ENCODE measurements at places on chromosomes 2 and 18.

- DNase-seq: no peak
Measured at GRCh38 chr18:10010611-10011015, 96.8 kb downstream of the VAPA start.

GRCh38 chr2:190812506-190813294 is 67.9 kb upstream of the GLS start:
- no peak for DNase-seq

DNA sequence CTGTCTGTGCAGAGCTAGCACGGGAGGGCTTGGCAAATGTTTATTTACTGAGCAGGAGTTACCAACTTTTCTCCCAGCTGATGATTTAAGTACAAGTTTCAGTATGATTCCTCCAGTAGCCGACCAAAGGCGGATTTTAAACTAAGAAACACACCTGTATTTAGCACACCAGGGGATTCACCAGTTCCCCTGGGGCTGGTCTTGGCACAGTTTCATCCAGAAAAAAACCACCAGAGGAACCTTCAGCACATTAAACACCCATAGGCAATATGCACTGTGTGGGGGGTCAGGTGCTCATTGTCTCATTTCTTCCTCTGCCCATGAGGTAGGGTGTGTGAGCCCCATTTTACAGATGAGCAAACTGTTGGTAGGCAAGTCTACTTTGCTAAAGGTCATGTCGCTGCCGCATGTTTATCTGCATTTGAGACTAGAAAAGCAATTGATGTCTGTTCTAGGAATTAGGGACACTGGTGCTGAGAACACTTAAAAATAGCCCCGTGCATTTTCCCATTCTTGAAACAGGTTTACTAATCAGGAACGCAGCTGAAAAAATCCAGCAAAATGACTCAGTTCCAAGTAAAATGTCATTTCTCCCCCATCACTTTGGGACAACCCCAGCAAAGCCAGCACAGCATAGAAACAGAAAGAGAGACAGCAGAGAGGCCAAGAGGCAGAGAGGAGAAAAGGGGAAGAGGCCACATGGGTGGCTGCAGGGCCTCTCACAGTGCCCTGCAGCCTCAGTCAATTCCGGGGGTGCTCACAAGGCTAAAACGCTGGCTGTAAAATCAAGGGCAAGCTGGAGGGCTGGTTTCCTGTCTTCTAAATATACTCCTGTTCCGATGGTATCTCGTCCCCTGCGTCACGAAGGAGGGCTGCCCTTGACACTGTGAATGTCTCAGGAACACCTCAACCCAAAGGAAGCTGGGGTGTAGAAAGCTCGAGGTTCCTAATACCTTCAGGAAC is 166.8 kb upstream of the ID2 start:
- DNase-seq: peak; percentile 77

DNA sequence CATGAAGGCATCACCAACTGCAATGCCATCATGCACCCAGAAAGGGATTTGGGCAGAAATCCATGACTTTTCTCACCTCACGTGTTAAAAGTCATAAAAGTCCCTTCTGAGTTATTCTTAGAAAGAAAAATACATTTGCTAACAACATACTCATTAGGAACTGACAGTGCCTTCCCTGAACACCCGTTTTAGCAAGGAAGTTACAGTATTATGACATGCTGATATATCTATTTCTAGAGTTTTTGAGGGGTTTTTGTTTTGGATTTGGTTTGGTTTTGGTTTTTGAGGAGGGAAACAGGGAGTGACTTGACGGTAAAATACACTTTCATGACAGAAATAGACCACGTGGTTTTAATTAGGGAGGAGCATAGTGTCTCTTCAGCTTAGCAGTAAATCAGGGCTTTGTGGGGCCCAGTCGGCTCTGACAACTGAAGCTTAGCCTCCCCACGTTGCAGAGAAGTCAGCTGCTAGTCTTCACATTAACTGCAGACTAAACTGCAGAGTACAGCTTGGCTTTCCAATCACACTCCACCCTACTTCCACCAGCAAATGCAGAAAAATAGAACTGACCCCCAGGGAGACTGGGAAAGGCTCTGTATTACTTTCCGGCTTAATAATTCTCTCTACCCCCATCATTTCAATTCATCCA is 141.4 kb downstream of the FAM124B start:
- no peak for DNase-seq

DNA sequence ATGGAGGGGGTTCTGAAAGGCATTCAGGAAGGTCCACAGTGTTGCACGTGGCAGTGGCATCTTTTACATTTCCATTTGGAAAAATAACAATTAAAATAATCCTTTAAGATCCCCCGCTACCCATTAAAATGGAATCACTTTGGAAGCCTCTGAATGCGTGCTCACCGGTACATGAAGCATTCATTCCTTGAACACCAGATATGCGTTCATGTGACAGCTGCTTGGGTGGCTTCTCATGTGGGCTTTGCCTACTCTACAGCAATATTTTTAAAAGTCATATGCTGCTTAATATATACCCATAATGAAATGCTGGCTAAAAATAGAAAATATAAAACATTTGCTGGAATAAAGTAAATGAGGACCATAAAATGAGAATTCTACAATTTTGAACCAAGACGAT is 14.4 kb upstream of the HAAO start:
- DNase-seq: no peak

GRCh38 chr2:227043981-227044380 is 120.0 kb downstream of the COL4A4 start:
- no peak for DNase-seq

DNA sequence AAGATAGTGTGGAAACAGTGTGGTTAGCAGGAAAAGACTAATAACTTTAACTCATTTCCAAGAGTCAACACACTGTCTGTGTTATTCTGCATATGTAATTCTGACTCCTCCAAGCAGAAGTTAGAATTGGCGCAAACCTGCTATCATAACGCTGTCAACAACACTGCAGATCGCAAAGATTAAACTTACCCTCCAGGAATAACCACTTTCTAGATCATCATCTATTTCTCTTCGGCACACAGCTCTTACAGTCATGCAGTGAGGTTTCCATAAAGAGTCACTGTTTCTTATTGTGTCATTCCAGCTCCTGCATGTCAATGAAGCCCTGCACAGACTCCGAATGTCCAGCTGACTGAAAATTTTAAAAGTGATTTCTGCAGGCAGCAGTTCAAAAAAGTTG is 2.4 kb downstream of the FBXO48 start:
- DNase-seq: no peak

DNA sequence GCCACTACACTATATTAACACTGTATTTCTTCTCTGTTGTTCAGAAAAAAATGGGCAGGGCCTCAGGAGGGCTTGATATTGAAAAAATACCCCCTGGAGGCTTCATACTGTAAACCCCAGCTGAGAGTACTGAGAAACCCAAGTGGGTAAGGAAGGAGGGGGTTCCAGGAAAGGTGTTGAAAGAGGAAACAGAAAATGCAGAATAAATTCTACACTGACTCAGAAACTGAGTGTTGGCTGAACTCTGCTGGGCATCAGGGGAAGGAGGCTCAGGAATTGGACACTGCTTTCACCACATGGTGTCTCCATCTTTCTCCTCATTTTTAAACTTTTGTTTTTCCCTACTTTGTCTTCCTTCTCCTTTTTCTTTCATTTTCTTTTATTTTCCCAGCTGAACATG is 253.7 kb downstream of the DYM start:
- no peak for DNase-seq

- DNase-seq: no peak
Measured at GRCh38 chr2:172228177-172228808, 125.6 kb upstream of the DLX2 start.
